ENCODE measurements at places on chromosomes 1 and 21. TPM values are rescaled to one million over a fixed set of nuclear protein-coding genes. Genes with fewer than 3 reads are reported as not detected.
A peak's percentile ranks its signal among the peaks of the same experiment; 100 is the strongest.

- no peaks in the 10 kb centered on the region for H3K27me3 ChIP-seq
- H3K4me1 ChIP-seq: no peaks in the 10 kb centered on the region
- H3K4me3 ChIP-seq: no peak overlapping the region
- no peak overlapping the region for H3K27ac ChIP-seq
- H3K36me3 ChIP-seq: peaks cover 8% of the 10 kb centered on the region
These were observed 19.4 kb downstream of the F11R start for GRCh38 chr1:161001525-161001924.

GRCh38 chr1:239719642-239720258 is 333.4 kb downstream of the CHRM3 start:
- H3K36me3 ChIP-seq: no peaks in the 10 kb centered on the region
- peak overlapping the region; percentile 45 for H3K27ac ChIP-seq
- H3K27me3 ChIP-seq: no peaks in the 10 kb centered on the region

DNA sequence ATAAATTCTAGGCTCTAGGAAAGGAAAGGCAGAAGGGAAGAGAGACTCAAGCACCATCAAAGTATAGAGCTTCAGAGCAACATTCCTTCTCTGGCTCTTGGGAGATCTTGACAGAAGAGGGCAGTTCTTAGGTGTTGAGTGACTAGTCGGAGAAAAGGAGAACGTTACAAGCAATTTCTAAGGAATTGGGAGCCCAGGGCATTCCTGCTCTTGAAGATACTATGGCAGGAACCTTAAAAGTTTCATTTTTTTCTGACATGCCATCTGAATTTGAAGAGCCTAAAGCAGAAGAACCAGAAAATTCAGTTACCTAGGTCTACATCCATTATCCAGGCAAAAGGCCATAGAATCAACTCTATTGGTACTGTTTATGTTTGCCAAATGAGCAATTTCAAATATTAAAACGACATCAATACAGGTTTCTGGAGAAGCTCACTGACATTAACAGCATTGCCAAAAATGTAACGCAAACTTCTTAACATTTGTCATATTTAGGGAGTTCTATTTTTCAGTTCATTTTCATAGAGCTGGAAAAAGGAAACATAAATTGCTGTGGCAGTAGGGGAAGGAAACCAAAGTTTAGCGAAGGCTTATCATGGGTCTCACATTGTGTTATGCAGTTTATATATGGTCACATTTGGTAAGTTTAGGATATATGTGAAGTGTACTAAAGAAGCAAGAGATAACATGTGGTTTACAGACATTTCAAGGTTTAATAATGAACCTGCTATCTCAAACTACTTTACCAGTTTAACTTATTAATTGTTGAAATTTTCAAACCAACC is 210.1 kb upstream of the NRIP1 start:
- no peaks in the 10 kb centered on the region for H3K36me3 ChIP-seq
- H3K4me3 ChIP-seq: no peak overlapping the region
- no peak overlapping the region for H3K27ac ChIP-seq

- no peaks in the 10 kb centered on the region for H3K4me1 ChIP-seq
- H3K27me3 ChIP-seq: no peaks in the 10 kb centered on the region
- no peak for DNase-seq
- H3K27ac ChIP-seq: no peak overlapping the region
- no peaks in the 10 kb centered on the region for H3K36me3 ChIP-seq
These were observed 10.3 kb downstream of the ZBTB40 start for GRCh38 chr1:22461678-22462527.

GRCh38 chr1:60141743-60142142 is 68.2 kb upstream of the C1orf87 start:
- H3K27me3 ChIP-seq: no peaks in the 10 kb centered on the region
- no peaks in the 10 kb centered on the region for H3K4me1 ChIP-seq
- no peaks in the 10 kb centered on the region for H3K36me3 ChIP-seq
- no peak for DNase-seq

- DNase-seq: no peak
- H3K4me1 ChIP-seq: peaks cover 8% of the 10 kb centered on the region
- H3K36me3 ChIP-seq: no peaks in the 10 kb centered on the region
- H3K27ac ChIP-seq: peak overlapping the region; percentile 92
- H3K4me3 ChIP-seq: no peak overlapping the region
These were observed 149.9 kb upstream of the CAMK1G start for GRCh38 chr1:209433649-209434031.

- no peak for DNase-seq
- H3K27ac ChIP-seq: peak overlapping the region; percentile 71
- H3K4me1 ChIP-seq: peaks cover 6% of the 10 kb centered on the region
- no peaks in the 10 kb centered on the region for H3K27me3 ChIP-seq
- H3K4me3 ChIP-seq: no peak overlapping the region
These were observed 78.7 kb downstream of the PBX1 start for GRCh38 chr1:164637461-164638375.

GRCh38 chr1:183414365-183414764 is 3.8 kb downstream of the NMNAT2 start:
- DNase-seq: no peak
- H3K4me3 ChIP-seq: no peak overlapping the region

DNA sequence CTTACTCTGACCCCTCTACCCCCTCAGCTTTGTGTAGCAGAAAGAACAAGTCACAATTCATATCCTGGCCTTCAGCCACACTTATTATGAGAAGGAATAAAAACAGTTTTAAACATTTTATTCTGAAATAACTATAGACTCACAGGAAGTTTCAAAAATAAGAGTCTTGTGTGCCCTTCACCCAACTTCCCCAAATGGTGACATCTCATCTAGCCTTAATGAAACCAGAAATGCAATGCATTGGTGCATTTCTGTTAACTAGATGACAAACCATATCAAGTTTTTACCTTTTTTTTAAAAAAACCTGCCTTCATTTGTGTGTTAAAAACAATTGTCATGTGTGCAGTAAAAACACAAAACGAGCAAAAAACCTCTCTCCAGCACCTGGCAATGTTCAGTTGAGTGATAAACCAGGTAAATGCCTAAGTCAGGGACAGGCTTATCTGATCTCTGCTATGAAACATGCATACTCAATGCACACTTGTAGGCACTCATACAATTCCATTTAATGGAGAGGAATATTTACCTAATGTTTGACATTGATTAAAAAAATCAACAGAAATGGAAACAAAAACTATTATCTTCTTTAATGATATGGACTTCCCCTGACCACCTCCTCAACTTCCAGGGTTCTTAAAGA is 51.5 kb downstream of the SH3BGR start:
- no peak overlapping the region for H3K4me3 ChIP-seq
- no peaks in the 10 kb centered on the region for H3K36me3 ChIP-seq
- H3K27me3 ChIP-seq: no peaks in the 10 kb centered on the region
- no peak overlapping the region for H3K27ac ChIP-seq

DNA sequence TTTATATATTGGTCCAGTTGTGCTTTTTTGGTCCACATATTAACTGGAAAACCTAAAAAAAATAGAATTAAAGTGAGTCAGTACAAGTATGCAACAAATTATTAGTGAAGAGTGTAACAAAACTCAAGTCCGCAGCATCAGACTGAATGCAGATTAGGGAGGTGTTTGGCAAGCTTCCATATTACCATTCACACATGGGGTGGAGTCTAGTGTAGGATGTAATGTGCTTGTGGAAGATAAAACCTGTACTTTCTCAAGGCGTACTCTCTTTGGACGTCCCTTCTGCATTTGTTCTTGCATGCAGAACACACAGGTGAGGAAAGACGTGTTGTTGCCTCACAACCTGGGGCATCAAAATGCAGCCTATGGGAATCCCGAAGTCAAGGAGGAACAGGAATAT is 668.7 kb downstream of the MRPL39 start:
- no peaks in the 10 kb centered on the region for H3K36me3 ChIP-seq
- H3K27ac ChIP-seq: no peak overlapping the region
- H3K4me1 ChIP-seq: no peaks in the 10 kb centered on the region
- H3K4me3 ChIP-seq: no peak overlapping the region
- no peaks in the 10 kb centered on the region for H3K27me3 ChIP-seq

- no peak for DNase-seq
- no peak overlapping the region for H3K4me3 ChIP-seq
- H3K27ac ChIP-seq: peak overlapping the region; percentile 52
These were observed 87.4 kb downstream of the FASLG start for GRCh38 chr1:172746091-172746949.

- no peaks in the 10 kb centered on the region for H3K27me3 ChIP-seq
- H3K27ac ChIP-seq: no peak overlapping the region
- H3K4me3 ChIP-seq: no peak overlapping the region
- H3K36me3 ChIP-seq: no peaks in the 10 kb centered on the region
These were observed 63.3 kb upstream of the ARTN start for GRCh38 chr1:43870306-43870705.

DNA sequence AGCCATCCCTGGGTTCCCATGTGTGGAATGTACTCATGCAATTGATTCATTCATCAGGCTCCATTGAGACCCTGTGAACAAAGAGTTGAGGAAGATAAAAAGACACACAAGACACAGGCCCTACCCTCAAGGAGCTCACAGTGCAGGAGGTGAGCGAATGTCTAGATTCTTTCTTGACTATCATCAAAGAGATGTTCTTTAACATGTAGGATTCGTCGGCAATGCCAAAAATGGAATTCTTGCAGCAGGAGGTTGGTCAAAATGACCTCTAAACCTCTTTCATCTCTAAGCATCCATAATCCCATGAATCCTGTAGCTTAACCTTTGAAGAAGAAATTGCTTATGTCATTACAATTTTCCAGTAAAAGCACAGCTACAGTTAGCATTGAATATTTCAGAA is 27.9 kb upstream of the TTF2 start:
- DNase-seq: no peak
- no peak overlapping the region for H3K4me3 ChIP-seq
- no peaks in the 10 kb centered on the region for H3K4me1 ChIP-seq
- H3K27me3 ChIP-seq: no peaks in the 10 kb centered on the region

- peaks cover 3% of the 10 kb centered on the region for H3K27me3 ChIP-seq
- no peaks in the 10 kb centered on the region for H3K4me1 ChIP-seq
- no peak for DNase-seq
- no peak overlapping the region for H3K4me3 ChIP-seq
- no peak overlapping the region for H3K27ac ChIP-seq
These were observed 197.2 kb downstream of the ADSS2 start for GRCh38 chr1:244254467-244254866.

- no peaks in the 10 kb centered on the region for H3K4me1 ChIP-seq
- H3K27me3 ChIP-seq: no peaks in the 10 kb centered on the region
- DNase-seq: no peak
- H3K4me3 ChIP-seq: no peak overlapping the region
- H3K36me3 ChIP-seq: no peaks in the 10 kb centered on the region
These were observed 37.3 kb downstream of the ST7L start for GRCh38 chr1:112581586-112582192.

DNA sequence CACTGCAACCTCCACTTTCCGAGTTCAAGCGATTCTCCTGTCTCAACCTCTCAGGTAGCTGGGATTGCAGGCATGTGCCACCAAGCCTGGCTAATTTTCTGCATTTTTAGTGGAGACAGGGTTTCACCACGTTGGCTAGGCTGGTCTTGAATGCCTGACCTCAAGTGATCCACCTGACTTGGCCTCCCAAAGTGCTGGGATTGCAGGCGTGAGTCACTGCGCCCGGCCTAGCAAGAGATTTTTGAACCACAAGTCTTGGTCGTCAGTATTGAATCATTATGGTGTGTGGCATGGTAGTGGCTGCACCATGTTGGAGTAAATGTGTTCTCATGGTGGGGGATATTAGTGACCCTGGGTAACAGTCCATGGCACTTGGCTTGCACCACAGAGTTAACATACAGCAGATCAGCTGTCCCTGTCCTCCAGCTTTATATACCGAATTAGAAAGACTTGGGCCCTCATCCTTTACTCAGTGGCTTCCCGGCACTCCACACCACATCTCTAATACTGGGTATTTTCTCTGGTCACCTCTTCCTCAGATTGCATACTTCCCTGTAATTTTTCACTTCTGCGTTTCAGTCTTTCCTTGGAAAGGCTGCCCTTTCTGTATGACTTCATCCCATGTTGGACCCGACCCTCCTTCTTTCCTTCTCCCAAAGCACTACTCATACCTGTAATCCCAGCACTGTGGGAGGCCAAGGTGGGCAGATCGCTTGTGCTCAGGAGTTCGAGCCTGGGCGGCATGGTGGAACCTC is 25.1 kb downstream of the AK4 start:
- no peak overlapping the region for H3K4me3 ChIP-seq
- peak overlapping the region; percentile 68 for H3K27ac ChIP-seq
- no peaks in the 10 kb centered on the region for H3K27me3 ChIP-seq

GRCh38 chr1:166338105-166338504 is 171.3 kb upstream of the FAM78B start:
- no peaks in the 10 kb centered on the region for H3K4me1 ChIP-seq
- no peak overlapping the region for H3K4me3 ChIP-seq
- H3K27me3 ChIP-seq: no peaks in the 10 kb centered on the region
- DNase-seq: no peak
- H3K27ac ChIP-seq: no peak overlapping the region
- H3K36me3 ChIP-seq: no peaks in the 10 kb centered on the region

- no peaks in the 10 kb centered on the region for H3K4me1 ChIP-seq
- H3K36me3 ChIP-seq: no peaks in the 10 kb centered on the region
- no peak overlapping the region for H3K4me3 ChIP-seq
- no peaks in the 10 kb centered on the region for H3K27me3 ChIP-seq
These were observed 69.6 kb downstream of the PTPRU start for GRCh38 chr1:29305943-29306342.

- no peak overlapping the region for H3K27ac ChIP-seq
- no peaks in the 10 kb centered on the region for H3K36me3 ChIP-seq
- no peak for DNase-seq
- no peaks in the 10 kb centered on the region for H3K4me1 ChIP-seq
- H3K27me3 ChIP-seq: no peaks in the 10 kb centered on the region
These were observed 405.4 kb downstream of the PTPRC start for GRCh38 chr1:199044191-199044590.

- H3K27me3 ChIP-seq: no peaks in the 10 kb centered on the region
- H3K4me1 ChIP-seq: peaks cover 25% of the 10 kb centered on the region
- H3K27ac ChIP-seq: peak overlapping the region; percentile 87
- DNase-seq: no peak
- peaks cover 8% of the 10 kb centered on the region for H3K36me3 ChIP-seq
These were observed 51.0 kb downstream of the AHDC1 start for GRCh38 chr1:27552911-27553420.

The CD1B gene
- not detected for total RNA-seq

The LAMB3 gene
- total RNA-seq: 35.6 TPM

The SSX2IP gene
- 11.0 TPM for total RNA-seq

The S100A1 gene
- total RNA-seq: 6.1 TPM

The GPR3 gene
- 0.16 TPM for total RNA-seq

Data from breast epithelium (tissue), 4 donors.